ENCODE measurements at places on chromosomes 12 and 14. TPM values are rescaled to one million over a fixed set of nuclear protein-coding genes. Genes with fewer than 3 reads are reported as not detected.

DNA sequence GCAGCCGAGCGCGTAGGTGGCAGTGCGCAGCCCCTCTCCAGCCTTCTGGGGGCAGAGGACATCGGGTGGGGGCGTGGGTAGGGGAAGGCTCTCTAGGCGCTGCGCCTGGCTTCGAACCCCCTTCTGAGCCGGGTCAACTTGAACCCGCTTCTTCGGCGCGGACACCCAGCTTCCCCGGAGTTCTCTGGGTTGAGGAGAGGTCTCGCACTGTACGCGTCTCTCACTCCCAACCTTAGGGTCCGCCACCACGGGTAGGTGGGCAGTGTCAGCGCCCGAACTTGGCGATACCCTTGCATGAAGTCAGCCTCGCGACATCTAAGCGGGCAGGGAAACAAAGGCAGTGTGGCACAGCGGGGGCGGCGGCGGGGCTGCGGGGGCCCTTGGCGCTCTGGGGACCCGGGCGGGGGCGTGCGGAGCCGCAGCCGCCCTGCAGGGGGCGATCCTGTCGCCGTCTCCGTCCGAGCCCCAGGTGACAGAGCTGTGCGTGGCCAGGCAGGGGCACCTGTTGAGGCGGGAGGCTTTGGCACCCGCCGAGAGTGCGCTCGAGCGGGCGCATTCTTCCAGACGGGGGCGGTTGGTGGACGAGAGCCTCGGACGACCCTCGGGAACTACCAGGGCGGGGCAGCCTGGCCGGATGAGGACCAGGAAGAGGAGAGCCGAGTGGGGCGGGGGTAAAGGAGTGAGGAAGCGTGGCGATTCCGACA lies 1.1 kb downstream of the GALNT16 start:
- no peaks in the 10 kb centered on the region for H3K36me3 ChIP-seq
- no peak overlapping the region for H3K27ac ChIP-seq
- no peak overlapping the region for H3K4me3 ChIP-seq

The OAS3 gene
- total RNA-seq = 18.5 TPM

The CLEC2A gene
- total RNA-seq = not detected

DNA sequence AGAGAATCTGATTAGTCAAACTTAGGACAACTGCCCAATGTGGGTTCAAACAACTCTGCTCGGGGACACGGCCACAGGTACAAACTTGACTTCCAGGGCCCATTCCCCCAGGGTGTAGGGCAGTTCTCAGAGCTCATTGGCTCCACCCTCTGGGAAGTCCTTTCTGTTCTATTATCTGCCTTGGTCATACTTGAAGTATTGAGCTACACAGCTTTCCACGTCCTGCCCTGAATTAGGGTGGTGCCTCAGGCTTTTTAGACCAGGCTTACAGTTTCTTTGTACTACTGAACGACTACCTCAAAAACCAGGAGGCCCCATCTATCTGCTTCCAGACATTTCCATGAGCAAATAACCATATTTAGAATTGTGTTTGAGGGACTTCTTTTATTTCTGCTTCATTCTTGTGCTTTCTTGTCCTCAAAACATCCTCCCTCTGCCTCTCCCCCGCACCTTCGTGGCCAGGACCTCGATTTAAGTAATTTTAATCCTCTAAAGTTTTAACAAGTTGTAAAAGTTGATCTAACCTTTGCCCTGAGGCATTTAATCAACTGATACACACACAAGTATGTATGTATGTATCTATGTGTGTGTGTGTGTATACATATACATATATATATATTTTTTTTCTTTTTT lies 281.7 kb upstream of the AMIGO2 start:
- H3K4me3 ChIP-seq = no peak overlapping the region
- H3K27ac ChIP-seq = no peak overlapping the region
- H3K27me3 ChIP-seq = no peaks in the 10 kb centered on the region
- H3K4me1 ChIP-seq = peaks cover 5% of the 10 kb centered on the region
- no peak for DNase-seq

The OR6C3 gene
- total RNA-seq = not detected

GRCh38 chr14:96176811-96177211 lies 27.8 kb upstream of the BDKRB2 start:
- peaks cover 13% of the 10 kb centered on the region for H3K4me1 ChIP-seq
- H3K4me3 ChIP-seq = no peak overlapping the region
- no peak for DNase-seq

- no peak overlapping the region for H3K4me3 ChIP-seq
- H3K4me1 ChIP-seq = peaks cover 31% of the 10 kb centered on the region
- DNase-seq = no peak
- peak overlapping the region; percentile 98 for H3K27ac ChIP-seq
- no peaks in the 10 kb centered on the region for H3K27me3 ChIP-seq
- H3K36me3 ChIP-seq = no peaks in the 10 kb centered on the region
Measured at GRCh38 chr12:67909091-67909531, 80.1 kb upstream of the IFNG-AS1 start.

DNA sequence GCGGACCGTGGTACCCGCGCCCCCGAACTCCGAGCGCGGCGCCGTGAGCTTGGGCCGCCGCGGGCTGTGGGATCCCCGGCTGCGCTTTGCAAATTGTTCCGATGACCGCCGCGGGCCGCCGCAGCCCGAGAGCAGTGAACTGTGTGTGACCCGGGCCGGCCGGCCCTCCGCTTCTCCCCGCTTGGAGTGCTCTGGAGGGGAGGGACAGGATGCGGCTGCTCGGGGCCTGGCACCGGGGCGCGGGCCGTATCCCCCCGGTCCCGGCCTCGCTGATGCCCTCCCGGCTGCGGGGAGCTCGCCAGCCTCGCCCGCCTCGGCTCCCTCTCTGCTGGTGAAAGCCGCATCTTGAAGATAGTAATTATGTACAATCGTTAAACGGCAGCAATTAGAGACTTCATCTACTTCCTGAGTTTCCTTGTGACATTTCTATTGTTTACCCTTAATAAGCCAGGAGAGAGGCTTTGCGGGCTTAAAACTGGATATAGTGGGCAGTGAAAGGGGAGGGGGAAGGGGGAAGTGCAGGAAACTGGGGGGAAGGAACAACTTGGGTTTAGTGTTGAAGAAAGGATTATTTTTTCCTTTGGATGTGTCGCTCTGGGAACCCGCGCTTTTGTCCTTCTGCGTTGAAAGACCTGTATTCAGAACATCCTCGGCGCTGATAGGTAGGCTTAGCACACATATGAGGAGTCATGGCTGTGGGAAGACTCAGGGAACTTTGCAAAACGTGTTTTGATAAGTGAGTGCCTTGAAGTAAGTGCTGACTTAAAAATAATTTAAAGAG lies 1.2 kb downstream of the PELI2 start:
- peak; percentile 54 for DNase-seq
- peaks cover 10% of the 10 kb centered on the region for H3K36me3 ChIP-seq
- peak overlapping the region; percentile 64 for H3K27ac ChIP-seq
- peak overlapping the region; percentile 98 for H3K4me3 ChIP-seq
- no peaks in the 10 kb centered on the region for H3K27me3 ChIP-seq

DNA sequence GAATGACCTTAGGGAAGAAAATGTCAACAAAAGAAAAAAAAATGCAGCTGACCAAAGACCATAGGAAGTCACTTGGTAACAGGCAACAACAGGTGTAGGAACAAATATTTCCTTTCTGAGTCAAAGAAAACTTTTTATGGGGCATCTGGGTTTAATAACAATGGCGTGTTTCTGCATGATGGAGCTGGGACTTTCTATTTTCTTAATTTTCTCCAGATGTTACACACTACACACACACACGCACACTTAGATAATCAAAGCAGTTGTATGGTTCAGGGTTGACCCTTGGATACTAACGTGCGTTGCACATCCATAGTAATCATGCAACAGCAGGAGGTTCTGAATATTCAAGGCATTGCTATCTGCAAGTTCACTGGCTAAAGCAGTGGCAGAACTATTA lies 47.9 kb upstream of the NTF3 start:
- no peak overlapping the region for H3K27ac ChIP-seq
- no peaks in the 10 kb centered on the region for H3K27me3 ChIP-seq
- no peak overlapping the region for H3K4me3 ChIP-seq
- no peaks in the 10 kb centered on the region for H3K36me3 ChIP-seq

GRCh38 chr12:41514021-41514777 lies 326.1 kb downstream of the PDZRN4 start:
- H3K4me1 ChIP-seq = no peaks in the 10 kb centered on the region
- no peaks in the 10 kb centered on the region for H3K36me3 ChIP-seq
- H3K27ac ChIP-seq = no peak overlapping the region
- H3K4me3 ChIP-seq = no peak overlapping the region
- no peak for DNase-seq
- no peaks in the 10 kb centered on the region for H3K27me3 ChIP-seq

The ALDH1L2 gene
- 0.25 TPM for total RNA-seq

The CTSG gene
- total RNA-seq = not detected

The AJUBA gene
- 125 TPM for total RNA-seq

DNA sequence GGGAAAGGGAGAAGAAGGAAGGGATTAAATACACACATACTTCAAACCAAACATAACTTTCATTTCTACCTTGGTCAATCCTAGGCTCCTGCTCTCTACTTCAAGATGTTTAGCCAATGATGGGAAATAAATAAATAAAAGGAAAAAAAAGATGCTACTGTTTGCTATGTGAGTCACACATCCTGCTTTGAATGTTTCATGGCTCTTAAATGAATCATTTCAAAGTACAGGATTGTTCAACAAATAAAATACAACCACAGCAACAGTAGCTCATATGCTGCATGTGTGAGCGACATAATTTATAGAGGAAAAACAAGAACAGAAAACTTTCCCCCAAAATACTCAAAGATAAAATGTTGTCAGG lies 54.3 kb upstream of the NPFF start:
- peaks cover 37% of the 10 kb centered on the region for H3K4me1 ChIP-seq
- H3K36me3 ChIP-seq = no peaks in the 10 kb centered on the region
- DNase-seq = no peak
- H3K4me3 ChIP-seq = no peak overlapping the region

DNA sequence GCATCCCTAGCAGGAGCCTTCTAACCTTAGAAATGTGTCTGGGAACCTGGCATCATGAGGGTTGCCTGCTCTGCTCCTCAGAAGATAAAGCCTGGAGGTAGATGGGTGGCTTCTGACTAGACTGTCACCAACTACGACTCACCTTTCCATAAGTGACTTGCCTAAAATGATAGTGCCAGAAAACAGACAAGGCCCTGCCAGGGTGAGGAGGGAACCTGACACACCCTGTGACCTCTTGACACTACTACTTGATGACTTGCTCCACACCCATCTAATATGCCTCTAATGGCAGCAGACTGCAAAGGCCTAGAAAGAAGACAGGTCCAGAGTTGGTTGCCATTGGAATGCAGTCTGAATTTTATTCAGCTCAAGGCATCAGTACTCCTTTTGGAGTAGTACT lies 9.4 kb downstream of the RNF41 start:
- H3K4me3 ChIP-seq = no peak overlapping the region
- H3K4me1 ChIP-seq = 0 out of 2 replicates have a peak, but pooled peaks cover under 1% of the 10 kb centered on the region
- peaks cover 73% of the 10 kb centered on the region for H3K36me3 ChIP-seq

GRCh38 chr14:36655571-36655962 lies 6.1 kb upstream of the PAX9 start:
- peaks cover 14% of the 10 kb centered on the region for H3K27me3 ChIP-seq
- no peaks in the 10 kb centered on the region for H3K36me3 ChIP-seq
- H3K4me1 ChIP-seq = no peaks in the 10 kb centered on the region
- no peak overlapping the region for H3K27ac ChIP-seq
- DNase-seq = no peak
- no peak overlapping the region for H3K4me3 ChIP-seq

- H3K27me3 ChIP-seq = peaks cover 4% of the 10 kb centered on the region
- no peak for DNase-seq
- H3K4me1 ChIP-seq = no peaks in the 10 kb centered on the region
- H3K27ac ChIP-seq = no peak overlapping the region
- H3K4me3 ChIP-seq = no peak overlapping the region
Measured at GRCh38 chr12:80709811-80710726, 2.6 kb downstream of the MYF6 start.

The NKX2-1 gene
- total RNA-seq = not detected

- peaks cover 25% of the 10 kb centered on the region for H3K4me1 ChIP-seq
- no peaks in the 10 kb centered on the region for H3K36me3 ChIP-seq
- peak overlapping the region; percentile 93 for H3K27ac ChIP-seq
- peak overlapping the region; percentile 29 for H3K4me3 ChIP-seq
Measured at GRCh38 chr12:10395390-10395998, 5.7 kb upstream of the KLRK1 start.

GRCh38 chr14:90777358-90777757 lies 38.9 kb downstream of the TTC7B start:
- no peak for DNase-seq
- 0 out of 2 replicates have a peak, but pooled peaks cover 2% of the 10 kb centered on the region for H3K36me3 ChIP-seq
- no peaks in the 10 kb centered on the region for H3K4me1 ChIP-seq
- H3K27ac ChIP-seq = no peak overlapping the region
- no peaks in the 10 kb centered on the region for H3K27me3 ChIP-seq

The PLEKHH1 gene
- total RNA-seq = 0.97 TPM

- no peak overlapping the region for H3K4me3 ChIP-seq
- no peaks in the 10 kb centered on the region for H3K4me1 ChIP-seq
- H3K27me3 ChIP-seq = no peaks in the 10 kb centered on the region
- no peak for DNase-seq
- no peak overlapping the region for H3K27ac ChIP-seq
Measured at GRCh38 chr12:32522331-32523221, 123.2 kb downstream of the FGD4 start.

The GPR137C gene
- 4.1 TPM for total RNA-seq

The SLCO1B3 gene
- total RNA-seq = not detected

GRCh38 chr12:80864046-80864735 lies 73.5 kb downstream of the LIN7A start:
- no peak for DNase-seq
- H3K4me3 ChIP-seq = no peak overlapping the region
- H3K27me3 ChIP-seq = no peaks in the 10 kb centered on the region
- H3K4me1 ChIP-seq = no peaks in the 10 kb centered on the region

The ZDHHC17 gene
- 20.9 TPM for total RNA-seq

The NTF3 gene
- 1.7 TPM for total RNA-seq

- H3K27me3 ChIP-seq = no peaks in the 10 kb centered on the region
- H3K4me3 ChIP-seq = peak overlapping the region; percentile 83
- H3K4me1 ChIP-seq = peaks cover 36% of the 10 kb centered on the region
- peak overlapping the region; percentile 91 for H3K27ac ChIP-seq
- peaks cover 5% of the 10 kb centered on the region for H3K36me3 ChIP-seq
- peak; percentile 83 for DNase-seq
Measured at GRCh38 chr14:85528897-85529631, 880 bp upstream of the FLRT2 start.

The UBR7 gene
- 47.7 TPM for total RNA-seq

The PTCSC3 gene
- not detected for total RNA-seq

- H3K27me3 ChIP-seq = no peaks in the 10 kb centered on the region
- no peak overlapping the region for H3K4me3 ChIP-seq
- peak; percentile 84 for DNase-seq
- H3K27ac ChIP-seq = no peak overlapping the region
- H3K4me1 ChIP-seq = no peaks in the 10 kb centered on the region
Measured at GRCh38 chr14:74860899-74861733, 14.8 kb downstream of the PROX2 start.

DNA sequence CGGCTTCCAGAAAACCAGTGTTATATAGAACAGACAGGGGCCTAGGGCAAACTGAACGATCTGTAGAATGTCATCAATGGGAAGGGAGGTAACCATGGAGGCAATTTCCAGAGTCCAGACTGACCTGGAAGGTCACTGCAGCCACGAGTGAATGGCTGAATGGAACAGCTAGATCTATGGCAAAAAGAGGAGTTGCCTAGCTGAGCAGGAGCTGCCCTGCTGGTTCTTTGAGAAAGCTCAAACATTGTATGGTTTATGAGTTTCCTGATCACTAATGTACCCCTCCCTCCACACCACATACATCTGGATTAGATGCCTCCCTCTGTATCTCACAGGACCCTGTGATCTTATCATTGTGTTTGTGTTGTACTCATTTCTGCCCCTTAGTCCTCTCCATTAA lies 1.0 kb upstream of the RERG start:
- H3K36me3 ChIP-seq = no peaks in the 10 kb centered on the region
- DNase-seq = no peak
- H3K4me1 ChIP-seq = no peaks in the 10 kb centered on the region
- H3K4me3 ChIP-seq = no peak overlapping the region
- no peak overlapping the region for H3K27ac ChIP-seq
- H3K27me3 ChIP-seq = no peaks in the 10 kb centered on the region

- H3K4me3 ChIP-seq = no peak overlapping the region
- H3K27ac ChIP-seq = no peak overlapping the region
- no peak for DNase-seq
Measured at GRCh38 chr14:105346200-105346533, 31.6 kb downstream of the PACS2 start.

The FGD4 gene
- total RNA-seq = 2.8 TPM
